ENCODE measurements at places on chromosomes 2 and 18.

DNA sequence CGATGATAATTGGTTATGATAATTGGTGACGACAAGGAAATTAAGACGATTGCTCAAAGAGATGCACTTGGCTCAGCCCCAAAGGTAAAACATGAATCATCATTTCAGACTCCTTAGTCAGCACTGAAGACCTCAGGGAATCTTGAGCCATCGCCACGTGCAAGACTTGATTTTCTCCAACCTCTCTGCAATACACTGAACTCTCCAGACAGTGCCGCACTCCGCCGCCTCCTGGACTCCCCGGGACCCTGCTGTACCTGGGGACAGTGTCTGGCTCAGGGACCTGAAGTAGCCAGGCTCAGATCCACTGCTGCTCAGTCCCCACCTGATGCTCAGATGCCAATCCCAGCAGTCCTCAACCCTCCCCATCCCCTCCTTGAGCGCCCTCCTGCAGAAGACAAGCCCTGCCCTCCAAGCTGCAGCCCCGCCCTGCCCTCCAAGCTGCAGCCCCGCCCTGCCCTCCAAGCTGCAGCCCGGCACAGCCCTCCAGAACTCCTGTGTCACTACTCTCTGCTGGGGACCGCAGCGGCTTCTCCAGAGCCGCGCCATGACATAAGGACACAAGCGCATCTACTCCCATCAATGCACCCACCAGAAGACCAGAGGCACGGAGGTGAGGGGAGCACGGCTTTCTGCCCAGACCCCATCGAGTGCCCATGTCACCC, 1.1 kb downstream of the TMEM18 start:
- DNase-seq: peak; percentile 36

- no peak for DNase-seq
Observed at GRCh38 chr2:88027697-88028389, 11.5 kb upstream of the RNU2-63P start.

DNA sequence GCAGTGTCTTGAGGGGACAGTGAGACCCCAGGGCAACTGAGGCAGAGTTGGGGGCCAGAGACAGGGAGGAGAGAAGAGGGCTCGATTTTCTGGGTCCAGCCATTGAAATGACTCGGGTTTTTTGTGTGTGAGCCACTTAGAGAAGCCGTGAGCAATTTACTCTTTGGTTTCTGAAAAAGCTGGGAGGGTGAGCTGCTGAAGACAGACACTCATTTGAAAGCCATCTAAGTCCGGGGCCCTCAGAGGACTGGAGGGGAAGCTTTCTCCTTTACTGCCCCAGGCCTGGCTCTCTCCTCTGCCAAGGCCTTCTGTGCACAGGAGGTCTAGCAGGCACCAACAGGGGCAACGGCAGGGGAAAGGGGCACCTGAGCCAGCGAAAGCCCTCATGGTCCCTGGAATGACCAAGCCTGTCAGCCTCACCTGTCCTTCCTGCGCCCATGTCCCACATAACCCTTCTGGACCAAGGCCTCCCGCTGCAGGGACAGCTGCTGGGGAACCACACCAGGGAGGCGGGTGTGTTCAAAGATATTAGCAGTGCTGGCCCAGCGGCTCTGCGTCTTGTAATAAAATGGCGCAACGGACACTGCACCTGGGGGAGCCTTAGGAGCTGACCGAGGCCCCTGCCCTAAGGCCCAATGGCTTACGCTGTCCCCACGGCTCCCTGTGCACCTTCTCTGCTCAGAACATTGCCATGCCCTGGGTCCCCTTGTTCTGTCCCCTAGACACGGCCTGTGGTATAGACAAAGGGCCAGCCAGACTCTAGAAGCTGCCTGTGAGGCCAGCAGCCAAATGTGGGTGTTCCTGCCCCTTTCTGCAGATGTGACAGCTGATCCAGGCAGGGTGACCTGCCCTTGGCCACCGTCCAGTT, 45.8 kb downstream of the HS6ST1 start:
- no peak for DNase-seq

DNA sequence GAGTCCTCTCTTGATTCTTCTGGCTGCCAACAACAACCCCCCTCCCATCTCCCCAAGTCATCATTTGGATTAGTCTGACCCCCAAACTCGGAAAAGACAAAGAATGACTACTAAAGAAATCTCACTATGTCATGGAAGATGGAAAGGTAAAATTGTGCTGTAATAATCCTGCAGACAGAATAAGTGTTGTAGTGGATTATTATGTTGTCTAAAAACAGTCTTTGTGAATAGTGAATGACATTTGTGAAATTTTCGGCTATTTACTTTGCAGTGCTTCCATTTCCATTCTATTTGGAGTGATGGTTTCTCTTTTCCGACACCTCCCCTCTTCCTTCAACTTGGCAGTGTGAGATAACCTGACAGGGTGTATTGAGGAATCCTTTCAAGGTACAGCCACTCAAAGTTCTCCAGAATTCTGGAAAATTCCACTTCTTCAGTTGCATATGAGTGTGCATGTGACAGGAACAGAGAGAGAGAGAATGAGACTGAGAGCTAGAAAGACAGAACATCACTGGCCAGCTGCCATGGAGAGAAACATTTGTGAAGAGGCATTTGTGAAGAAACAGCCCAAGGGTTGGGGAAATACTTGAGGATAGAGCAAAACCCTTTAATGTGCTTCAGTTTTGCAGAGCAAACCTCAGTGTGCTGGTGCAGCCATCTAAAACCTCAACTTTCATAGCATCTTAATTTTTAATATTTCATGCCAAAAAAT, 141.9 kb upstream of the DLX2 start:
- DNase-seq: no peak

GRCh38 chr2:114218383-114218782, 224.1 kb upstream of the DPP10 start:
- no peak for DNase-seq

GRCh38 chr2:195666113-195666712, 9.2 kb downstream of the SLC39A10 start:
- no peak for DNase-seq
